Aorta (tissue), 5 donors: ENCODE measurements at places on chromosomes 2 and 18.

- no peak for DNase-seq
Measured at GRCh38 chr2:239261796-239262483, 138.9 kb downstream of the HDAC4 start.

DNA sequence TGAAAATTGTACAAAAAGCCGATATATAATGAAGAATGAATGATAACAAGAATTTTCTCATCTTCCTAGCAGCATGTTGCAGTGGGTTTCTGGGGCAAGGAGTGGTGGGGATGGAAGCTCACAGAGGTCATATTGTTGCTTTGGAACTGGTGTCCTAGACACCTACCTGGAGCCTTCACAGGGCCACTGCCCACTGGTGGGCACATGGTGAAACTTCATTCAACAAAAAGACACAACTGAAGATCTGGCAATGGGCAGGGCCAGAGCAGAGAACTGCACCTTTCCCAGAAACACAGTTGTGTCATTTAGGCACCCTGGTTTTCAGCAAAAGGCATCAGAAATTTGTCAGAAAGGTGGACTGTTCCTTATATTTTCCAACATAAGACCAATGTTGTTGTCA lies 115.3 kb downstream of the FHOD3 start:
- no peak for DNase-seq

DNA sequence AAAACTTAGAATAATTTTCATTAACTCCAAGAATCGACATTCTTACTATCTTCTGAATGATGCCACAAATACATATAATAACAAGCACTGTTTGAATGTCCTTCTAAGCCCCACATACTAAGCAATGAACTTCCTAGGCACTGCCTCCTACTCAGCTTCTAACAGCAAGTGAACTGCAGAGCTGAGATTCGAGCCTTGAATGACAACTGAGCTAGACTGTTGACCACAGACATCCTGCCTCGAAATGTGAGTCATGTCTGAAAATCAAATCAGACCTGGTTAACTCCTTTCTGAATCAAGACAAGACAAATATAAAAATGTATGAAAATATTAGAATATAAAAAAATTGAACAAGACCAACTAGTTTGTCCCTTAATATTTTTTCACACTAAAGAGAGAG lies 108.1 kb downstream of the MYT1L start:
- DNase-seq = no peak

DNA sequence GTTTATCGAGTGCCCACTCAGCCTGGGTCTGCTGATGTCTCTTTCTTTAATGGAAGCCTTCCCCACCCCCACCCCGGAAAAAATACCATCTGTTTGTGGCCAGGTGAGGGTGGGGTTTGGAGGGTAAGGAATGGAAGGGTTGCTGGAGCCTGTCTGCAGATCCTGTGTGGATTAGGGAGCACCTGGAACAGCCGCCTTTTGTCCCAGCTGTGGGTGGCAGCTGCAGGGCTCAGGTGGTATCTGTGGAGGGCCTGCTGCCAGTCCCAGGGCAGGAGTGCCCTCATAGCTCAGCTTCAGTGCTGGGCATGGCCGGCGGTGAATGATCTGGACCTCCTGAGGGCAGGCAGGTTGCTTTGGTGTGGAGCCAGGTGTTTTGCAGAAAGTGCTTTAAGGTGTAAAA lies 45.3 kb downstream of the IMPA2 start:
- DNase-seq = no peak

- DNase-seq = no peak
Measured at GRCh38 chr2:168912901-168913369, 11.8 kb downstream of the G6PC2 start.

GRCh38 chr2:111626037-111626864 lies 257.7 kb downstream of the ANAPC1 start:
- no peak for DNase-seq

- peak; percentile 81 for DNase-seq
Measured at GRCh38 chr2:72887032-72887739, at the start of gene SPR. Gene SPR, plus strand, starts transcription at chr2:72887408. Its CDS starts 25 bp downstream, at chr2:72887433.

GRCh38 chr2:236745420-236746210 lies 176.0 kb downstream of the ACKR3 start:
- peak; percentile 65 for DNase-seq

DNA sequence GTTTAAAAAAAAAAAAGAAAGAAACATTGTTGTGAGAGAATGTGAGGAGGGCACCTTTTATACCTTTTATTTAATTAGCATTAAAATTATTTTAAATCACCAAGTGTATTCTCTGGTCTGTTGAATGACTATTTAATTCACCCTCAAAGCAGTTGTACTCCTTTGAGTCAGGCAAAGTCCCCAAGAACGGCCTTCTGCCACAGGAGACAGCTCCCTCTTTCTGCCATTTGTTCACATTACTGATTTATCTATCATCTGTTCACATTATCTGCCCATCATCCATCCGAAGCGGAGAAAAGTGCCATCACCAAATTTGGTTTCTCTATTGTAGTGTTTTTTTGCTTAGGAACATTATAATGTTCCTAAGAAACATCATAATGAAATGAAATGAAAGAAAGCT lies 240.7 kb upstream of the DPP10 start:
- DNase-seq = no peak

- DNase-seq = no peak
Measured at GRCh38 chr2:237262838-237263771, 150.9 kb downstream of the COL6A3 start.

- no peak for DNase-seq
Measured at GRCh38 chr2:125169764-125170146, 1144.7 kb downstream of the CNTNAP5 start.

DNA sequence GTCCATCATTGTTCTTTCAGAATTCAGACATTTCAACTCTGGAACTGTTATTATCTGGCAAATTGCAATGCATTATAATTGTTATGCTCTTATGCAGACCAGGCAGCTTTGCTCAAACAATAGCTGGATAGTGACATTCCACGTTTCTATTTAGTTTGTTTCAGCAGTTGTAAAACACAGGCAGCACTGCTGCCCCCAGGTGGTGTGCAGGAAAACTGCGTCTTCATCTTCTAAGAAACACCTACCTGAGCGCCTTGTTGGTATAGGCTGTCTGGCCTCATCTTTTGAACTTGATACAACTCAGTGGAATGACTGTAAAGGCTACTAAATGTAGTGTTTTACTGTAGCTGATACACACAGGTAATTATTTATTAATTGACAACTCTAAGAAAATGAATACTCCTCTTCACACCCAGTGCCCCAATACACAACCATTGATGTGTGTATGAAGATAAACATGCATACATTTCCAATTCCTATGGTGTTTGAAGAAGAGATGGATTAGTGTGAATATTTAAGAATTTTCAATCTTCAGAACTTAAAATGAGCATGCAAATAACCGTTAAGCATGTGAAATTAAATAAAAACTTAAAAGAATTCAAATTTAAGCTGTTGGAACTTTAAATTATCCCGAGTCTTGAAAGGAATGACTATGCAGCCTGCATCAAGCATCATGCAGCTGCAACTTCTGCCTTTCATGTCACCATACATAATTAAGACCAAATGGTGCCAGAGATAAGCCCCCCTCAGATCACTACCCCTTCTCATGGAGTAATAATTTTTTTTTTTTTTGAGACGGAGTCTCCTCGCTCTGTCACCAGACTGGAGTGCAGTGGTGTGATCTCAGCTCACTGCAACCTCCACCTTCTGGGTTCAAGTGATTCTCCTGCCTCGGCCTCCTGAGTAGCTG lies 85.6 kb downstream of the CD8B2 start:
- no peak for DNase-seq

DNA sequence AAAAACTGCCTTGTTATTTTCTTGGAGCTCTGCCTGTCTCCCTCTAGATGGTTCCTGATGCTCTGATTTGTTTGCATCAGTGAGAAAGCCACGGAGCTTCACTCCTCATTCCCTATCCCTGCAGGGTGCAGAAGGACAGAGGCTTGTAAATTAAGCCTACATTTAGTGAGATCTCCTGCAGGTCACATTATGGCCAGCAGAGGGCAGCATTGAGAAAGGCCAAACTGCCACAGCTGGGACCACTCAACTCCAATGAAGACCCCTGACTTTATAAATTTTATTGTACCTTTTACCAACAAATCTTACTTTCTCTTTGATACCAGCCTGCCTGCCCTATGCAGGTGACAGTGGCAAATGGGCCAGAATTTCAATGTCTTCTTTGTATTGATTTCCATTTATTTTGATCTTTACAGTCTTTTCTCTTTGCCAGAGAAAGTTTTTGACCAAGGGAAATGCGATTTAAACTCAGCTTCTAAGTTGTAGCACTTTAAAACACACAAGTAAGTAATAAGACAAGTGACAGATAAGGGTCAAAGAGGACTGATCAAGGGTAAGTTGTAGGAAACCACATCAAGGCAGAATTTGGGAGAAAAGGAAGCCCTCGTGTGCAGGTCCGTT lies 1029.1 kb upstream of the KLHL29 start:
- peak; percentile 52 for DNase-seq
